ENCODE measurements at places on chromosomes 4 and X.

DNA sequence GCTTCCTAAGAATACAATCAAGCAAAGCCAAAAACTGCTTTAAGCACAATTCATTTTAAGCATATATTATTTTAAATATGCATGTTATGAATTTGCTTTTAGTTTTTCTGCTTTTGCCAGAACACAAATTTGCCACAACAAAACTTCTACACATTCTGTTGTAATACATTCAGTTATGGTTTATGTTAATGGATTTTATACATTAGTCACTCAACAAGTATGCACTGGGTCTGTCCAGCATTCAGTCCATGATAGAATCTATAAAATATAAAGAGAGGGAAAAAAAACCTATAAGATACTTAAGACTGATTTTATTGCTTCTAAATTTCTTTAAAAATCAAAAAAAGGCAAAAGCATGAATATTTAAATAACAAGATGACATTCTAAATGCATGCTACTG is 22.2 kb downstream of the IQCM start:
- DNase-seq: no peak

DNA sequence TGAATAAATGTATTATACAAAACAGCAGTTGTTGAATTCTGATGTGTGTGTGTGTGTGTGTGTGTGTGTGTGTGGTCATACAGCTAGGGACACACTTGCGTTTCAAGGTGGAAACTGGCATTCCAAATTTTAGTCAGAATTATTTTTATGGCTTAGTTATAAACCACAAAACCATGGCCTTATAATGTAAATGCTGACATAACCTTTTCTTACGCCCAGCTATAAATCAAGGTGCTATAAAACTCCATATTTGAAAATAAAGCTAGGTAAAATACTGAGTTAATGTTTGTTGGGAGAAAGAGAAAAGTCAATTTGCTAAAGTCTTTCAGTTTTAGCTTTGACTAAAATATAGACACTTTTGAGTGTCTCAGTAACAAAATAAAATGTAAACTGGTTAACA is 345.1 kb upstream of the NR3C2 start:
- DNase-seq: no peak

DNA sequence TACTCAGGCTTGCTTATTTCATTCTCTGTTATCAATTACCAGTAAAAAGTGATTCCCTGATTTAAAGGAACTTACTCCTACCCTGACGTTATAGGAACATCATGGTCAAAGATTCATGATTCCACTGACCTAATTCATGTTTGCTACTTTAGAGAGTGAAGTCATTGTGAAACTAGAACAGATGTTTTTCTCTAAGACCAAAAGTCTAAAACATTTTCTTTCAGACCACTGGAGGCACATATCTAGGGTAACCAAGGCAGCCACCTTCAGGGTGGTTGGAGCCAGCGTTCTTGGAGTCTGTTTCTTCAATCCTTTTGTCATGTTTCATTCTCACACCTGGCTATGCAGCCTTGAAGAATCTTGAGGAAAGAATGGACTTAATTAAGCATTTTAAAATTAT is 77.8 kb downstream of the GALNTL6 start:
- no peak for DNase-seq

GRCh38 chr4:143411527-143412419 is 75.1 kb downstream of the GAB1 start:
- DNase-seq: no peak

- DNase-seq: no peak
Observed at GRCh38 chr4:183638436-183638835, 20.5 kb downstream of the RWDD4 start.

DNA sequence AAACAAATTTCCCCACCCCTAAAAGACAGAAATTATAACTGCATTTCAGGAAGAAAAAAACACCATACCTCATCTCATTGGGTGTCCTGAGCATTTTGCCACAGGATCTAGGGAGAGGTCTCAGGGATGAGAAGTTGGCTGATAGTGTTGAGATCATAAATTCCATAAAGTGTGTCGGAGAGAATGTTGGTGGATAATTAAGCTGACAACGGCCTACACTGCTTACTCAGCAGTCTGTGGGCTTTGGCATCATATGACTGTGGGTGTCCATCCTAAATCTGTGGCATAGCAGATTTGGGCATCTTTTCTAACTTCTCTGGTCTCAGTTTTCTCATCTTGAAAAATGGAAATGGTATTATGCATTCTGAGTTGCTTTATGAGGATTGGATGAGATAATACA is 12.3 kb downstream of the CENPVL3 start:
- no peak for DNase-seq

- DNase-seq: no peak
Observed at GRCh38 chrX:12611471-12611870, 179.7 kb upstream of the PRPS2 start.

DNA sequence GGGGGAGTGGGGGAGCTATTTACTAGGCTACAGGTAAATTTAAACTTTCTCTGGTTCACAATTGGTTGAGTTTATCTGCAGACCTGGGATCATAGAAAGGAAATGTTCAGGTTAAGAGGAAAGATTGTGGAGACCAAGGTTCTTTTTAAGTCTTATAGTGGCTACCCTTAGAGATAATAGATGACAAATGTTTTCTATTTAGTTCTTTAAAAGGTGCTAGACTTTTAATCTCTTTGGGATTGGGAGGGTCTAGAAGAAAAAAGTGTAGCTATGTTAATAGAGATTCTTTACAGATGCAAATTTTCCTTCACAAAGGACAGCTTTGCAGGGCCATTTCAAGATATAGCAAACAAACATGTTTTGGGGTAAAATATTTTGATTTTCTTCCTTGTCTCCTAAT is 76.0 kb downstream of the TEX13C start:
- DNase-seq: no peak

- DNase-seq: peak; percentile 23
Observed at GRCh38 chrX:12956704-12957534, 18.0 kb upstream of the TMSB4X start.

- no peak for DNase-seq
Observed at GRCh38 chr4:78014889-78015886, 41.9 kb upstream of the FRAS1 start.

DNA sequence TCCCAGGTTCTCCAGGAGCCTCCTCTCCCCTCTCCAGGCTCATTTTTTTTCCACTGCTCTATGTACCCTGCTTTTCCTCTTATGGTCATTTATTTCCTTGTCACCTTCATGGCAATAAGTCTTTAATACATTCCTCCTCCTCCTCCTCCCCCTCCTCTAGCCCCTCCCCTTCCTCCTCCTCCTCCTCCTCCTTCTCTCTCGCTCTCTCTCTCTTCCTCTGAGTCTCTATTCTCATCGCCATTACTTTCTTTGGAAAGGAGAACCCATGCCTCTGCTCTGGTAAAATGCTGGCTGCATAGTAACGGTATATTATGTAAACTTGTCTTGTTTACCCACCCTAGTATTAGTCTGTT is 35.7 kb downstream of the ARHGAP24 start:
- no peak for DNase-seq

- DNase-seq: no peak
Observed at GRCh38 chrX:145549496-145549895, 268.1 kb upstream of the SLITRK2 start.

DNA sequence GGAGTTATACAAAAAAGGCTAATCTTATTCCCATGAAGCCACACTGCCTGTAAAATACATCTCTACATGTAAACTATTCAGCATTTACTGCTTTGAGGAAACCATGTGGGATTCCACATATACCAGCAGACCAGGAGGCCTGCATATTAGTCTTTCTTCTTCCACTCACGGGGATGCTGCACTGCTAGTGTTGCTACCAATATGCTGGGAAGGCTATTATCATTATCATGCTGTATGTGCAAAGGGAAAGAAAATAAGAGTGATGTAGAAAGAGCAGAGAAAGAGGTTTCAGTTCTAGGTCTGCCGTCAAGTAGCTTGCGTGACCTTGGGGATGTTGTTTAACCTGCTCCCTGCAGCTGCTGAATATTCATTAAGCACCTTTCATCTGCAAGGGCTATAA is 61.0 kb downstream of the MGST2 start:
- no peak for DNase-seq

DNA sequence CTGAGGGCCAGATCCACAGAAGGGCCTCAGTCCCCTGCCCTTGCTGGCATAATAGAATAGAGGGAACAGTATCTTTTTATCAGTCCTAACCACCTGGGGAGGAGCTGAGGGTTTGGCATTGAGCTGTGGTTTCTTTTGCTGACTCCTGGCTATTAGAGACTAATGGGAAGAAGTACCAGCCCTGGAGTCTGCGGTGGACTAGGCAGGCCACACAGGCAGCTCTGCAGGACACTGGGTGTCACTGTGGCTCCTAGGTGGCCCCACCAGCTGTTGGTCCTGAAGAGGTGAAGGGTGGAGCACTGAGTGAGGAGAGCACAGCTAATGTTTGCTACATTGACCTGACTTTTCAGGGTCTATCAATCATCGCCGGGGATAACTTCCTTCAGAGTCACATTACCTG is 52.8 kb upstream of the GPC4 start:
- DNase-seq: no peak

DNA sequence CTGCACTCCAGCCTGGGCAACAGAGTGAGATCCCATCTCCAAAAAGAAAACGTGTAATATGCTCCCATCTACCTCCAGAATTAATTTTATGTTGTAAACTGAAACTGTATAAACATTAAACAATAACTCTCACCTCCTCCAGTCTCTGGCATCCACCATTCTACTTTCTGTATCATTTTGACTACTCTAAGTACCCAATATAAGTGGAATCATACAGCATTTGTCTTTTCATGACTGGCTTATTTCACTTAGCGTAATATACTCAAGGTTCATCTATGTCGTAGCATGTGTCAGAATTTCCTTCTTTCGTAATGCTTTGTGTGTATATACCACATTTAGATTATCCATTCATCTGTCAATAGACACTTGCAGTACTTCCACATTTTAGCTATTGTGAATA is 20.6 kb downstream of the F8 start:
- no peak for DNase-seq

DNA sequence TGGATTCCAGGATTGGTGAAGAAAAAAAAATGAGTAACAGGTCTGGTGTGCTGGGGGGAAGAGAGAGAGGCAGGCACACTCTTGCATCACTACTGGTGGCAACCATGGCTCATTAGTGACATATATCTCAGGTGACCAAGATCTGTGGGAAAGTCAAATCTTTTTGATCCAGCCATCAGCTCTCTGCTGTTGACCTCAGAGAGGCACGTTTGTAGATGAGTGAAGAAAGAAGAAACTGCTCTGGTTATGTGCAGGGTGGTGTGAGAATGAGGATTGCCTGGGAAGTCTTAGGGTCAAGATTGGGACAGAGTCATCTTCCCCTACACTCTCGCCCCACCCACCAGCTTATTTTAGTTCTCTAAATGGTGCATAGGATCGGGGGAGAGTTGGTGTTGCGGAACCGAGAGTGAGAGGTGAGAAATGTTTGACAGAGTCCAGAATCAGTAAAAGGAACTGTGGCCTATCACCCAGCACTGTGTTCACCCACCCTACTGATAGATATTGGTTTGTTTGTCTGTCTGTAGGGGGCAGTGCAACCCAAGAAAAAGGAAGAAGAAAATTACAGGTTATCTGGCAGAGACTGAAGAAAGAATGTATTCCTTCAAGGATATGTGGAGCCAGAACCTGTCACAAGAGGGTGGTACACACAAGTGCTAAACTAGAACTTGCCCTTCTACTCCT is 21.9 kb downstream of the ARMCX6 start:
- DNase-seq: no peak

DNA sequence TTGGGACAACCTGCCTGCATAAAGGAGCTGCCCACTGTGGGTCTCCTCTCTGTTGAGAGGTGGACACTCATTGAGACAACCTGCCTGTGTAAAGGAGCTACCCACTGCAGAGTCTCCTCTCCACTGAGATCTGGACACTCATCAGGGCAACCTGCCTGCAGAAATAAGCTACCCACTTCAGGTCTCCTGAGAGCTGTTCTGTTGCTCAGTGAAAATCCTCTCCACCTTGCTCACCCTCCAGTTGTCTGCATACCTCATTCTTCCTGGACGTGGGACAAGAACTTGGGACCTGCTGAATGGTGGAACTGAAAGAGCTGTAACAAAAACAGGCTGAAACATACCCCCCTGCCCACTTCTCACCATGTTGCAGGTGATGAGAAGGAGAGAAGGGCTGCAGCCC is 59.9 kb upstream of the CDKN2AIP start:
- no peak for DNase-seq

DNA sequence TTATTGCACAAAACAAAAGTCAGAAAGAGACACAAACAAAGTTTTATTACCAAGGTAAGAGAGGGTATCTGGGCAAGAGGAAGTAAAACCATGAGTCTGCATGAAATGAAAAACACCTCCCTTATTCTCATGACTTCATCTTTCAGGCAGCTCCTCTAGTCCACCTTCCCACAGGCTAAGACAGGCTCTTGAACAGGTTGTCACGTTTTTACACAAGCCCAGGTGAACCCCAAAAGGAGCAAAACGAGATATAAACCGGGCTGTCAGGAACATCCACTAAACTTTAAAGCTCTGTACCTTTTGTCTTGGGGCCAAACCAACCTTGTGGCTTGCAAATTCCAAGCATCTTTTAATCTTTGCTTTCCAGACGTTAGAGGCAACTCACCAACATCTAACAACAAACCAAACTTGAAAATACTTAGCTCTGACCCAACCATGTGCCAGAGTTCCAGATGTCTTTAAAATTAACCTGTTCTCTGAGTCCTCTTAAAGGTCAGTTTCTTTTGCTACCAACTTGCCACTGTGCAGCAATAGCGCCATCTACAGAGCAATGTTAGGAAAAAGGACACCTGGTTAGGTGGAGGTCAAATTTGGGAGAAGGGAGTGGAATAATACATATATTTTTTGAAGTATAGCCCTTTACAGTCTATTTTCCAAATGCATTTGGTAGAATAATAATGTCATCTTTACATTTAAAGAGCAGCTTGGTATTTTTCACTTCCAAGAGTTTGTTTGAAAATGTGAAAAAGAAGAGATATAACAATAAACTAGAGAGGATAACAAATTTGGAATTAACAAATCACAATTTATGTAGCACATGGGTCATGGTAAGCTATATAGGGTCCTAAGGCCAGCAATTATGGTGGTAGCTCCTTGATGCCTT is 73.1 kb downstream of the QRFPR start:
- no peak for DNase-seq

DNA sequence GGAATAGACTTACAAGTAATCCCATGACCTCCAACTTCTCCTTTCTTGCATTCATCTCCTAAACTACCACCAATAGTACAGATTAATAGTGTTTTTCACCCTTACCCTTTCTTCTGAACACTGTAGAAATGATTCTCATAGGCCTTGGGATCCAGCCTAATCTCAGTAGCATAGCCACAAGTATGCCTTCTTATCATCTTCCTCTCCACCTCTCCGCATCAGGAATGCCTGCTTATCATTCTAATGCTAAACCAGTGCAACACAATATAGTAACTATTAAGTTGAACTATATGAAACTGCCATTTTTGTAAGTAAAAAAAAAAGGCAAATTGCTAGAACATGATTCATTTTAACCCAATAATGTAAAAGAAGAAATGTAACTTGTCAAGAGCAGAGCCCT is 79.5 kb upstream of the IL2 start:
- DNase-seq: no peak

- DNase-seq: peak; percentile 70
Observed at GRCh38 chr4:36244257-36245082, at the start of gene ARAP2. Gene ARAP2 (minus strand): TSS chr4:36244514. CDS start chr4:36229486, 15,028 bp downstream.

DNA sequence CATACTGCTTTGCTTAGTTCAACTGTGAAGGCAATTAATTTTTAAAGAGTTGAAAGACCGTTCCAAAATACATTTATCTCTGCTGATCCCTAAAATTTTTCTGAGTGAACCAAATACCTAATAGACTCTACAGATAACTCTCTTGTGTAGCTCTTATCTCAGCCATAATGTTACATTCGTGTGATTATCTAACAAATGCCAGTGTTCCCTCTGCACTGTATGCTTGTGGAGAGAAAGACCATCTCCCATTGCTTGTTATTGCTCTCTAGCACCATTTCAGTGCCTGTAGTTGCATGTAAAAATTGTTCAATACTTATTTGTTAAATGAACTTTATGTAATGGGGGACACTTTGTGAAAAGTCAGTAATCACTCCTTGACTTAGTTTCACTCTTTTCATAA is 81.3 kb upstream of the ATOH1 start:
- no peak for DNase-seq

Data from T-helper 17 cell (primary cell).